ENCODE measurements at places on chromosomes 1 and 21.

- no peak for DNase-seq
These were observed 74.3 kb upstream of the CAPZB start for GRCh38 chr1:19559641-19560040.

- DNase-seq, result no peak
These were observed 151.6 kb upstream of the CAMK1G start for GRCh38 chr1:209431813-209432442.

- DNase-seq, result no peak
These were observed 33.0 kb upstream of the LRIG2 start for GRCh38 chr1:113040041-113040440.

DNA sequence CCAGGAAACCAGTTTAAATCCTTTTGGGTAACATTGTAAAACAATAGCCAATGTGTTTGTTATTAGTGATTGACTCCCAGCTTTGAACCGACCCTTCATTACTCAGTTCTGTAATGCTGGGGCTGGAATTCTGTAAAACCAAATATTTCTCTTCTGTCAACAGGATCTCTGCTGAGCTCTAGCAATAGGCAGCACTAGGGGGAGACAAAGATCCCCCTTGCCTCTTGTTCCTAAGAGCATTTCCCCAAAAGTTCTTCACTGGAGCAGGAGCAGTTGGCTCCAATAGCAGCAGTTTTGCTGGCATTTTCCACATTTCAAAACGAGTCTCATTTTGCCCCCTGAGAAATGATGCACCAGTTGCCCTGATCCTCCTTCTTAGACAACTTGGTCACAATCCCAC is 1671.1 kb downstream of the MRPL39 start:
- no peak for DNase-seq

GRCh38 chr1:187624812-187625545 is 796.2 kb downstream of the PLA2G4A start:
- no peak for DNase-seq

- DNase-seq, result no peak
These were observed 126.0 kb upstream of the UBE2U start for GRCh38 chr1:64077281-64077940.

DNA sequence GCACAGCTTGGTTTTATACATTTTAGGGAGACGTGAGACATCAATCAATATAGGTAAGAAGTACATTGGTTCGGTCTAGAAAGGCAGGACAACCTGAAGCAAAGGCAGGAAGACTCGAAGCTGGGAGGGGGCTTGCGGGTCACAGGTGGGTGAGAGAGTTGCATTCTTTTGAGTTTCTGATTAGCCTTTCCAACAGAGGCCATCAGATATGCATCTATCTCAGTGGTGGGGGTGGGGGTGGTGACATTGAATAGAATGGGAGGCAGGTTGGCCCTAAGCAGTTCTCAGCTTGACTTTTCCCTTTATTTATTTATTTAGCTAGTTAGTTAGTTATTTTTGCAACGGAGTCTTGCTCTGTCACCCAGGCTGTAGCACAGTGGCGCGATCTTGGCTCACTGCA is 85.6 kb downstream of the WDR4 start:
- DNase-seq, result no peak

GRCh38 chr1:56676571-56677035 is 31.5 kb downstream of the PRKAA2 start:
- DNase-seq, result no peak

- peak; percentile 73 for DNase-seq
These were observed 21.0 kb downstream of the SLC37A1 start for GRCh38 chr21:42534421-42535378.

- DNase-seq, result no peak
These were observed 56.8 kb upstream of the HNRNPU start for GRCh38 chr1:244920911-244921761.

DNA sequence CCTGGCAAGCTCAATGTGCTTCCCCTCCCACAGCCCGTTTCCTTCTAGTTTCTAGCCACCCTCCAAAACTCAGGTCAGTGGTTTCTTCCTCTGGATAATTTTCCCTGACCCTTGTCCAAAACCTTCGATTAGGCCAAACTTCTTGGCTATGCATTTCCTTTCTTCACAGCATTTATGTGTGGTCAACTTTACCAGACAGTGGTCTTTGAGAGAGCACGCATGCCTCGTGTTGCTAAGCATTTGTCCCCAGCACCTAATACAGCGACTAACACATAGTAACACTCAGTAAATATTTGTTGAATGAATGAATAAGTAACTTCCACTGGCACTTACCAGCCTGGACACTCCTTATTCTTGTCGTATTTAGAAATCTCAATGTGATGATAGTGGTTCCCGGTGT is 610.7 kb downstream of the PLPP3 start:
- DNase-seq, result no peak

- peak; percentile 61 for DNase-seq
These were observed 128.0 kb downstream of the SETD4 start for GRCh38 chr21:35932232-35932911.

DNA sequence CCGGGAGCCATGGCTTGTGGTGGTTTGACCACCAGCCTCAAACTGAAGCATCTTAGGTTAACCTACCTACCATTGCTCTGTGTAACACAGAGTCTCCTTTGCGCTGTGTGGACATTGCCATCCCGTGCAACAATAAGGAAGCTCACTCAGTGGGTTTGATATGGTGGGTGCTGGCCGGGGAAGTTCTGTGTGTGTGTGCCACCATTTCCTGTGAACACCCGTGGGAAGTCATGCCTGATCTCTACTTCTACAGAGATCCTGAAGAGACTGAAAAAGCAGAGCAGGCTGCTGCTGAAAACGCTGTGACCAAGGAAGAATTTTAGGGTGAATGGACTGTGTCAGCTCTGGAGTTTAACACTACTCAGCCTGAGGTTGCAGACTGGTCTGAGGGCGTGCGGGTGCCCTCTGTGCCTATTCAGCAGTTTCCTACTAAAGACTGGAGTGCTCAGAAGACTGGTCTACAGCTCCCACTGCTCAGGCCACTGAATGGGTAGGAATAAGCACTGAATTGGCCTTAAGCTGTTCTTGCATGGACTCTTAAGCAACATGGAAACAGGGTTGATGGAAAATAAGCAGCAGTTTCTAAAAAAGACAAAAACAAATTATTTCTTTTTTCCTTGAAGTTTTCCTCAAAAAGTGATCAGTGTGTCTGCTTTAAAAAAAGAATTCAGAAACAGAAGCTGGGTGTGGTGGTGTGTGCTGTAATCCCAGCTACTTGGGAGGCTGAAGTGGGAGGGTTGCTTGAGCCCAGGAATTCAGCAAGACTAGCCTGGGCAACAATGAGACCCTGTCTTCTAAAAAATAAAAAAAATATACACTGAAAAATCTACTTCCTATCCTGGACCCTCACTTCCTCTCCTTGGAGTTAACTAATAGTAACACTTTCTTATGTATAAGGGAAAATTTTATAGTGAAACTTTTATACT is 14.6 kb downstream of the CEP350 start:
- DNase-seq, result peak; percentile 45

All from tibial artery (tissue), 4 donors.